ENCODE measurements at places on chromosomes 1 and 21.

DNA sequence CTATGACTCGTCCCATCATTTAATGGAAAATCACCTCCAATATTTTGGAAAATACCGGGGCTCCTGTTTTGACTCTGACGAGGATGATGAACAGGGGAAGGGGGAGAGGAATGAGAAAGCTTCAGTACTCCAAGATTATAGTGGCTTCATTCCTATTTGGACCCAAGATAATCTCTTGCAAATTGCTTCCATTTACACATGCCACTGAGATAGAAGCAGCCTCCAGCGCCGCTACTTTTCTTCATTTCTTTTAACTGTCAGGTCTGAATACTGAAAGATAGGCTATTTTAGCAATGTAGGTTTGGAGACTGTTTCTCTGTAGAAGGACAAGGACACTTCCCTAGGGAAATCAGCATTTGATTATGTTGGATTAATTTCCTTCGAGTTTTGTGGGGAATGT lies 565 bp upstream of the GRIK1 start:
- no peaks in the 10 kb centered on the region for H3K36me3 ChIP-seq
- no peaks in the 10 kb centered on the region for H3K4me1 ChIP-seq
- H3K27ac ChIP-seq: no peak overlapping the region
- H3K27me3 ChIP-seq: no peaks in the 10 kb centered on the region
- no peak overlapping the region for H3K4me3 ChIP-seq

GRCh38 chr1:236395230-236395946 lies 1.3 kb downstream of the EDARADD start:
- no peaks in the 10 kb centered on the region for H3K27me3 ChIP-seq
- peak overlapping the region; percentile 76 for H3K4me3 ChIP-seq

DNA sequence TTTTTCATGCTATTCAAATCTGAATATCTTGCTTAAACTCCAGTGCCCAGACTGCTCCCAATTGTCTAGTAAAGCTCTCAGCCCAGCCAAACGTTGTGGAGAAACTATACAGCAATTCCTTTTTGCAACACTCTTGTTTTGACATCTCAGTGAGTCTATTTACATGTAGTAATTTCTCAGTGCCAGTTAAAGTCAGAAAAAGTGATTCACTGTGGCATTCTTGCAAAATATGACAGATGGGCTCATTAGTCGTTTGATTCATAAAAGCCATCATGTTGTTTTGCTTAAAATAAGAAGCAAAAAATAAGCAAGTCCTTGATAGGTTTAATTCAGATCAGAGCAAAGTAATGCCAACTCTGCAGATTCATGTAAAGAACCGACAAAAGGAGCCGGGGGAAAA lies 20.7 kb upstream of the TMPRSS15 start:
- no peak for DNase-seq
- no peak overlapping the region for H3K27ac ChIP-seq

GRCh38 chr1:228370941-228371740 lies 35.5 kb downstream of the TRIM11 start:
- no peak overlapping the region for H3K27ac ChIP-seq
- no peak overlapping the region for H3K4me3 ChIP-seq
- H3K27me3 ChIP-seq: no peaks in the 10 kb centered on the region
- no peak for DNase-seq

All from esophagus squamous epithelium (tissue), 5 donors.